ENCODE measurements at places on chromosomes 3 and 15.

GRCh38 chr3:8210882-8211341, 290.7 kb upstream of the LMCD1 start:
- no peak for DNase-seq

GRCh38 chr3:73432023-73432705, 192.6 kb downstream of the PDZRN3 start:
- DNase-seq: no peak

DNA sequence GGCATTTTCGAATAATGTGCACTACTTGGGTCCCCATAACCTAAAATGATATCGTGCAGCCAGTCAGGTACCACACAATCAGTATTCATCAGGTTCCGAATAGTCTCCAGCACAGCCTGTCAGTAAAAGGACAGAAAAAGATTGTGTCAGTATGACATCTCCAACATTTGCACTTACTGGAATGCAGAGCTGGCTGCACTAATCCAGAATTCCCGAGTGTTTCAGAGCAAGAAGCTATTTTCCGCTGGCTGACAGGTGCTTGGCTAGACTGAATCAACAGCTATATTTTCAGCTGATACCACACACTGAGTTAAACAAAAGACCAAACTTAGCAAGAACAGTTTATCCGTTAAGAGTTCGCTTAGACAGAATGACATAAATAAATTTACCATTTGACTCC, 68.8 kb downstream of the AQR start:
- DNase-seq: no peak

DNA sequence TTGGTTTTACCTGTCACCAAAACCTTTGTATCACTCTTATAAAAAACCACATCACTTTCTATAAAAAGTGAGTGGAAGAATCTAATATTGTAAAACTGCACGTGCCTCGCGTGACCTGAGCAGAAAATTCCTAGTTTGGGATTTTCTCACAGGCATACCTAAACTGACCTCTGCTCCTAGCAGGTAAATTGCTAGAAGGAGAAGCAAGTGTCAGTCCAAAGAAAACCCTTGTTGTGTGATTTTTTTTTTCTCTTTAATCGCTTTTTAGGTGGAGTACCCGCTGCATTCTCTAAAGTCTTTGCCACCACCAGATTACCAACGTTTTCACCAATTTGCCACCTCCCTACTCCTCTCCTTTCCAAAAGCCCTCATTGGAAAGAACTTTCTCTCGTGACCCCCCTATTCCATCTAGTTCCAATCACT, 534 bp upstream of the UBE2E1 start:
- no peak for DNase-seq

- DNase-seq: no peak
These were observed 35.6 kb upstream of the LDHAL6B start for GRCh38 chr15:59171067-59171397.

- DNase-seq: no peak
These were observed 5.1 kb downstream of the SPESP1 start for GRCh38 chr15:68935400-68935937.

DNA sequence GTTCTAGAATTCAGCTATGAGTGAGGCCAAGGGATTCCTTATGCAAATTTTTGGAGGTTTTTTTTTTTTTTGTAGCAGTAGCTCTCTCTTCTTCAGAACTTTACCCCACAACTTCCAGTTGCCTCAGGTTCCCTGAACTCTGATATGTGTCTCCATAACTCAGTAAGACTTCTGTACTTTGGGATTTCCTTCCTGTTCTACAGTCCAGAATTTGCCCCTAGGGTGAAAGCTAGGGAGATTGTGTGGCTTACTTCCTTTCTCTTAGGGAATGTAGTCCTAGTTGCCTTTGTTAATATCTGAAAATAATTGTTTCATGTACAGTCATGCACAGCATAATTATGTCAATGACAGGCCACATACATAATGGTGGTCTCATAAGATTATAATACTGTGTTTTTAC, 30.8 kb downstream of the LRRC28 start:
- DNase-seq: no peak

- no peak for DNase-seq
These were observed 4.6 kb downstream of the RAB6B start for GRCh38 chr3:133890972-133891644.

- no peak for DNase-seq
These were observed 425.2 kb downstream of the ZBTB20 start for GRCh38 chr3:114721864-114722263.

GRCh38 chr3:99626417-99626788, 12.0 kb upstream of the COL8A1 start:
- no peak for DNase-seq

- no peak for DNase-seq
These were observed 102.6 kb upstream of the SATB1 start for GRCh38 chr3:18527691-18528090.

GRCh38 chr3:50425911-50426310, 66.6 kb upstream of the TMEM115 start:
- no peak for DNase-seq

- no peak for DNase-seq
These were observed 303.2 kb upstream of the TLE3 start for GRCh38 chr15:70400766-70401541.

DNA sequence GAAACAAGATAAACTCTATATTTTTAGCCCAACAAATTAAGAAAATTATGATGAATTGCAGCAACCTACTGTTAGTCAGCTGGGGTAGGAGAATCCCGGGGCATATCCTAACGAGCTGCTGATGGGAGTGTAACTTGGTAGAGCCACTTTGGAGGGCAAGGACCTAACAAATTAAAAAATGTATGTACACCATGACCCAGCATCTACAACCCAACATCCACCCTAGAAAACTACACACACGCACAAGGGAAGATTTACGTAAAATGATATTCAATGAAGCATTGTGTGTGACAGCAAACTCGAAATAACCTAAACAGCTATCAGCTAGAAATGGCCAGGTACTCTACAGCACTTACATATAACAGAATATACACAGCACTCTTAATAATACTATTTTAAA, 1.9 kb downstream of the BCL2A1 start:
- no peak for DNase-seq

GRCh38 chr3:193641440-193641775, 48.4 kb downstream of the OPA1 start:
- no peak for DNase-seq

GRCh38 chr3:140051019-140051957, 116.3 kb downstream of the CLSTN2 start:
- DNase-seq: no peak

DNA sequence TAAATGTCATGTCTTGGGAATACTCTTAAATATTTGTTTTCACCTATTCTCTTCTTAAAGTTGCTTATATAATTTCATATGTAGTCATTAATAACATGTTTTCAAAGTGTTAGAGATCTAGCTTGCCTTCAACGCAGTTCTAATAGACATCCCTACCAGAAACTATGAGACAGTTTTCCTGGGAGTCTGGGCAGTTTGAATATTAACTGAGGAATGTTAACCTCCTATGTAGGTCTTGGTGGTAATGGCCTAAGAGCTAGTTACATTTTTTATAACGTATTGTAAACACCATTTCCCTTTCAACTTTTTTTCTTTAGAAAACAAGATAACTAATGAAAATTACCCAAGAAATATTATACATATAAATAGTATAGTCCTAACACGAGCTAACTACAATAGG, 328.2 kb downstream of the TIGIT start:
- no peak for DNase-seq

DNA sequence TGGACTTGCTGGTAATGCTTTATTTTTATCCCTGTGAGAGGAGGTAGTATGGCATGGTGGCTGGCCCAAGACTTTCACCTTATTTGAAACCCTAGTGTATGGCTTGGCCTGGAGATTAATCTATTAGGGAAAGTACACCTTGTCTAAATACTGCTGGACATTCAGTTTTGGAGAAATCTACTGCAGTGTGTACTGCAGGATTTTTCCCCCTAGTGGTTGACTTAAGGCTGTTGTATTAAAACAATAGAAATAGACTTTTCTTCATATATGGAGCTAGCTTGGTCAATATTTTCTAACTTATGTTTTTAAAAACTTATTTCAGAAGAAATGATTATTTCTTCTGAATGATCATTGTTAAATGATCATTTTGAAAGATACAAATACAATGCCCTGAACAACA, 13.9 kb upstream of the SLITRK3 start:
- DNase-seq: no peak

DNA sequence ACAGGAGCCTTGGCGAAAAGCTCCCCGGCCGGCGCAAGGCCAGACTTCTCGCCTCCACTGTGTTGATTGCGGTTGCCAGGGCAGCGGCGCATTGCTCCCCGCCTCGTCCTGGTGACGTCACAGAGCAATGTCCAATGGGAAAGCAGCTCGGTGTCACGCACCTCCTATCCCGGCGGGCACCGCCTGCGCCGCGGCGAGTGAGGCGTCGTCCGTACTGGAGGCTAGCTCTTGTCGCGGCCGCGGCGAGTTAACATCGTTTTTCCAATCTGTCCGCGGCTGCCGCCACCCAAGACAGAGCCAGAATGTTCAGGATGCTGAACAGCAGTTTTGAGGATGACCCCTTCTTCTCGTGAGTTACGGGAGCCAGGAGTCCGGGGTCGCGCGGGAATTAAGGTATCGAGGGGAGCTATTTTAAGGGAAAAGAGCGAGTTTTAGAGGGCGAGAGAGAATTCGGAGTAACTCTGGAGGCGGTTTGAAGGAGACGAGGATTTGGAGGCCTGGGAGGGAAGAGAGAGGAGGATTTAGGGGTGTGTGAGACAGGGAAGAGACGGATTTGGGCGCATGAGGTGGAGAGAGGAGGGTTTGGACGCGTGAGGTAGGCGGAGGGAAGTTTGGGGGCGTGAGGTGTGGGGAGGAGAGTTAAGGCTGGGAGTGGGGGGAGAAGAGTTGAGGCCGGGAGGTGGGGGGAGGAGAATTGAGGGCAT, at the start of gene MLF1:
MLF1 (plus strand) TSS at position 196 of the 704 bp plus-strand sequence; CDS start at position 303, 107 bp downstream.
- DNase-seq: peak; percentile 74

- no peak for DNase-seq
These were observed 12.8 kb downstream of the GCSAM start for GRCh38 chr3:112119962-112120836.

- no peak for DNase-seq
These were observed 138.5 kb downstream of the CHSY1 start for GRCh38 chr15:101113114-101114005.

DNA sequence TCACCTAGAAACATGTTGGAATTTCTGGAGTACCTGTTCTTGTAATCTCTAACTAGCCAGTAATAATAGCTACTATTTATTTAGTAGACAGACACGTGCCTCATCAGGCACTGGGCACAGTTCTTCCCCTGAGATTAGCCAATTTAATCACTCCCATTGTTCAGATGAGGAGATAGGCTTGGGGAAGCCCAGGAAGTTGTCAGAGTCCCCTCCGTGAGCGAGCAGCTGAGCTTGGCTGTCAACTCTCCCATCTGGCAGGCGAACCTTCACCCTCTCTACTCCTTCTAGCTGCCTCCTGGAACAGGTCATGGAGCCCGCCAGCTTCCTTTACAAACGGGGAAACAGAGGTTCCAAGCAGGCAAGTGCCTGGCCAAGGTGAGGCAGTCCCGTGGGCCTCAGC, 31.1 kb upstream of the FGD5 start:
- no peak for DNase-seq

DNA sequence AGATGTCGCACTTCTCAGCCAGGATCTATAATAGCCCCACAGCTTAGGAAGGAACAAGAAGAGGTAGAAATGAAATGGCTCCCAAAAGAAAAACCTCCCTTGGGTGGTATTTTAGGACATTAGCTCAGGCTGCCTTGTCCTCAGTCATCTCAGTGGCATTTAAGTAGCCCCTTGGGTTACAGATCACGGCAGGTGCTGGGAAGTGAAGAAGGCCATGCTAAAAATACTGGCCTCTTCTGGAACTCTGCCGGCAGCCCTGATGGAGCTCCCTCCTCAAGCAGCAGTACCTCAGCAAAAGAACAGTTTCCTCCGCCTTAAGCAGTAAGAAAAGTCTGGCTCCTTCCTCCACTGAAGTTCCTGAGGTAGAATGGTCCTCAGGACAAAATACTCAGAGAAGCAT, 7.3 kb upstream of the TPM1 start:
- DNase-seq: no peak

DNA sequence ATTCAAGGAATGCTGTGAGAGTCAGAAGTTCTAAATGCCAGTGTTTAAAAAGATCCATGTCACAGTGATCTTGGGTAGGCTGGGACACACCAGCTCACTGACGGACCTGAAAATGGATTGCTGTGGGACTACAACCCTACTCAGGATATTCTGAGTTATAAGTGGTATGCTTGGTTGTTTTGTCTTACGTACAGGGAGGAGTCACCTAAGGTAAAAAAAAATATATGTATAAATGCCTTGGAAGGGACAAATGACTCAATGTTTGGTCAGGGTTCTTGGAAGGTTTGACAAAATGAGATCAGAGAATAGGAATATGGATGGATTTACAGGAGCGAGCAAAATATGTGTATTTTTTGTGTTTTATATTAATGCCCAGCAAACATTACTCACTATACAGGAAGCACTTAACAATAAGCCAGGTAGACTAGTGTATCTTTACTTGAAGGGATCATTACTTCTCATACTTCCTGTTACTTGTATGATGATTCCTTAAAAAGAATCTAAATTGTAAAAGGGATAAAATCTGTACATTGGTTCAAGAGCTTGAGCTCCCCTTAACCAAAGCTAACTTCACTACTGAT, 767.3 kb downstream of the GBE1 start:
- no peak for DNase-seq

DNA sequence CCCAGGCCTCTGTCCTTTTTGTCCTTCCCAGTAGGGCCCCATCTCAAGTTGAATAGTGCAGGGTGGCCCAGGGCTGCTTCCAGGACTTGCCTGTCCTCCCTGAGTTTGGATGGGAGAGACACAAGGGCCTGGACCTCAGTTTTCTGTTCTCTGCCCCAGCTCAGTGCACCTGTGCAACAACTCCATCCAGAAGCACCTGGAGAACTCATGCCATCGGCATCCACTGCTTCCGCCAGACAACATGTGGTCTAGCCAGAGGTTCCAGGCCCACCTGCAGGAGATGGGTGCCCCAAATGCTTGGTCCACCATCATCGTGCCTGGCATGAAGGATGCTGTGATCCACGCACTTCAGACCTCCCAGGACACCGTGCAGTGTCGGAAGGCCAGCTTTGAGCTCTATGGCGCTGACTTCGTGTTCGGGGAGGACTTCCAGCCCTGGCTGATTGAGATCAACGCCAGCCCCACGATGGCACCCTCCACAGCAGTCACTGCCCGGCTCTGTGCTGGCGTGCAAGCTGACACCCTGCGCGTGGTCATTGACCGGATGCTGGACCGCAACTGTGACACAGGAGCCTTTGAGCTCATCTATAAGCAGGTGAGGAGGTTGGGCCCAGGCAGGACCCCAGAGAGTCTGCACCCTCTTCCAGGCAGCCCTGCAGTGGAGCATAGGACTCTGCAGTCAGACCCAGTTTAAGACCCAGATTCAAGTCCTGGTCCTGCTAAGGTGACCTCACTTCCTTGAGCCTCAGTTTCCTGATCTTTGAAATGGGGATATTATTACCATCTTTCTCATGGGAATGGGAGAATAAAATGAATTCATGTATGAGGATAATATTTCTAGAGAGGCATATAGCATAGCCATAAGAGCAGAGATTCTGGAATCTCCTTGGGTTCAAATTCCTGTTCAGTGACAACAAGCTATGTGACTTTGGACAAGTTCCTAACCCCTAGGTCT, 14.7 kb downstream of the RPUSD3 start:
- DNase-seq: no peak

- DNase-seq: no peak
These were observed 1026.2 kb downstream of the NAALADL2 start for GRCh38 chr3:175885231-175885766.

Measured in activated CD4-positive, alpha-beta T cell treated with anti-CD3 and anti-CD28 coated beads for 1 hour (primary cell).